ENCODE measurements at places on chromosomes 16 and 17.
A peak's percentile ranks its signal among the peaks of the same experiment; 100 is the strongest.

DNA sequence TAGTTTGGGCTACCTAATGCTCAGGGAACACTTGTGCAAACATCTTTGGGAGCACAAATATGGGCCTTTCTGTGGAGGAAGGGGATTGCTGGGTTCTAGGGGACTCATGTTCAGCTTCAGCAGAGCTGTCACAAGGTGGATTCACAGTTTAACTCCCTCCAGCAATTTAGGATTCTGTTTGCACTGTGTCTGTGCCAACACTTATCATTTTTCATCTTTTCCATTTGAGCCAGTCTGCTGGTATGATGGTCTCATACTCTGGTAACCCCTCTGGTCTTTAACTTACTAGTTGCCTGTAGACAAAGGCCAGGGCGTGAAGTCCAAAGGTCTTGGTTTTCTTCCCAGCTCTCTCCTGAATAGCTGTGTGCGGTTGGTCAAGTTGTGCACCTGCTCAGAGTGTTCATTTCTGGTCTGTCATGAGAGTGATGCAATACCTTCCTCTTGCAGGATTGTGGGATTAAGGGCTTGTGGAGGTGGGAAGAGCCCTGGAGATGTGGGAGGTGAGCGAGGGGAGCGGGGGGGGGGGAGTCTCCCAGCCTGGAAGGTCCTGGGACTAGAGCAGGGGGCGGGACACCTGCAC, 152.6 kb downstream of the CMIP start:
- DNase-seq = no peak

GRCh38 chr16:3113765-3114479, 1.5 kb downstream of the ZNF205 start:
- no peak for DNase-seq

- DNase-seq = no peak
Measured at GRCh38 chr16:60729051-60729450, 1307.2 kb downstream of the CDH8 start.

- peak; percentile 77 for DNase-seq
Measured at GRCh38 chr17:58755577-58756245, at the start of gene PPM1E. TSS of gene PPM1E (plus strand) at chr17:58755854.

DNA sequence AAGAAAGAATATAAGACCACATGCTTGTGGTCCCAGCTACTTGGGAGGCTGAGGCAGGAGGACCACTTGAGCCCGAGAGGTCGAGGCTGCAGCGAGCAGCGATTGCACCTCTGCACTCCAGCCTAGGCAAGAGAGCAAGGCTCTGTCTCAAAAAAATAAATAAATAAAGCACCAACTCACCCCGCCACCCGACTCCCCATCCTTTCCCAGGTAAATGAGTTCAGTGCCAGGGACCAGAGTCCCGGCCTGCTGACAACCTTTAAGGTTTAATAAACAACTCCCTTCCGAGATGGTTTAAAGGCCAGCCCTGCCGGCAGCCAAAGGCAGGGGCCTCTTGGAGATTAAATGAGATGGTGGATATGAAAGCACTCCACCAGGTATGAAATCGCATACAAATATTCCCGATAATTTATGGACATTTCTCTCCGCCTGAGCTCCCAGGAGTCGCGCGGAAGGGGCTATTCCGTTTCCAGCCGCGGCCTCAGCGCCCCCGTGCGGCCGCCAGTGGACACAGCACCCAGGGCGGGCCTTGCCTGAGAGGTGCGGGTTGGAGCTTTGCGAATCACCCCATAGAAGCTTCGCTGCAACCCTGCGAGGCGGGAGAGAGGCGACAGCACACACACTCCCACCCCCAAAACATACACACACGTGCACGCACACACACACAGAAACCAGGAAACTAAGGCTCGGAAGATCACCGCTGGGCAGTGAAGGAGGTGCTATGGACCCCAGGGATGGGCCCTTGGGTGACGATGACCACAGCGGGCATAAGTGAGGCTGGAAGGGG, 4.0 kb upstream of the RPL38 start:
- peak; percentile 61 for DNase-seq

- DNase-seq = no peak
Measured at GRCh38 chr17:60332574-60332973, 59.4 kb downstream of the USP32 start.
